Psoas muscle (tissue), 8 donors: ENCODE measurements at places on chromosomes 2 and 18. TPM values are rescaled to one million over a fixed set of nuclear protein-coding genes. Genes with fewer than 3 reads are reported as not detected.

DNA sequence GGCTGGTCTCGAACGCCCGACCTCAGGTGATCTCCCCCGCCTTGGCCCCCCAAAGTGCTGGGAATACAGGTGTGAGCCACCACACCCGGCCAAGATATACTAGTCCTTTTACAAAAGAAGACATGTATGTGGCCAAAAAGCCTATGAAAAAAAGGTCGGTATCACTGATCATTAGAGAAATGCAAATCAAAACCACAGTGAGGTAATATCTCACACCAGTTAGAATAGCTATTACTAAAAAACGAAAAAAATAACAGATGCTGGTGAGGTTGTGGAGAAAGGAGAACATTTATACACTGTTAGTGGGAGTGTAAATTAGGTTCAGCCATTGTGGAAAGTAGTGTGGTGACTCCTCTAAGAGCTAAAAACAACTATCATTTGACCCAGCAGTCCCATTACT lies 26.4 kb downstream of the KLHL23 start:
- H3K27me3 ChIP-seq: no peaks in the 10 kb centered on the region
- no peaks in the 10 kb centered on the region for H3K36me3 ChIP-seq
- no peaks in the 10 kb centered on the region for H3K4me1 ChIP-seq
- no peak overlapping the region for H3K4me3 ChIP-seq
- DNase-seq: no peak

- H3K36me3 ChIP-seq: no peaks in the 10 kb centered on the region
- no peaks in the 10 kb centered on the region for H3K4me1 ChIP-seq
- no peak for DNase-seq
- no peak overlapping the region for H3K4me3 ChIP-seq
- no peak overlapping the region for H3K27ac ChIP-seq
These were observed 187.7 kb downstream of the IRS1 start for GRCh38 chr2:226611944-226612318.

DNA sequence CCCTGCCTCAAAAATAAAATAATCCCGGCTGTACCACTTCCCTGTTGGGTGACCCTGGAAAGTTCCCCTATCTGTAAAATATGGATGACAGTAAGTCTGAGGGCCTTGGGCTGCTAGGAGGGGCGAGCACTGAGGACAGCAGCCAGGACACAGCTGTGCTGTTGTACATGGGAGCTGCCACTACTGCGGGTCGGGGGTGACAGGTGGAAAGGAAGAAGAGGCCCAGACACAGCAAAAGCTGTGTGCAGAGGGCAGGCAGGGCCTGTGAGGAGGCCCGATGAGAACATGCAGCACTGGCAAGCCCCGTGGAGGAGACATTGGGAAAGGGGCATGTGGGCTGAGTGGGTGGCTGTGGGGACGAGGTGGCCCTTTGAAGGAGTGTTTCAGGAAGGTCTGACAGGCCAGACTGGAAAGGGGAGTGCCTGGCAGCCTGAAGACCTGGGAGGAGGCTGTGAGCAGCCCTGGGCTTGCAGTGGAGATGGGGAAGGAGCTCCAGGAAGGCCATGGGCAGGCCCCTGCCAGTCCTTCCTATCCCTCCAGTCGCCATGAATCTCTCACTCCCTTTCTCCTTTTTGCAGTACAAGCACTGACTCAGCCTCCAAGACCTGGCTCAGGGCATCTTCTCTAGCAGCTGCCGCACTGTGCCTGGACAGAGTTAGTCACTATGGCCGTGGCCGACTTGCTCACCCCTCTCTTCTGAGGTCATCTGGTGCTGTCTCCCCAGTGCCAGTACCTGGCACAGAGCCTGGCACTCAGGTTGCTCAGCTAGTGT lies 28.9 kb upstream of the SEMA4C start:
- H3K27ac ChIP-seq: no peak overlapping the region
- H3K36me3 ChIP-seq: no peaks in the 10 kb centered on the region
- DNase-seq: peak; percentile 66

GRCh38 chr2:197286805-197287595 lies 23.6 kb downstream of the ANKRD44 start:
- H3K36me3 ChIP-seq: no peaks in the 10 kb centered on the region
- H3K4me3 ChIP-seq: no peak overlapping the region
- no peak for DNase-seq
- H3K27me3 ChIP-seq: no peaks in the 10 kb centered on the region
- H3K4me1 ChIP-seq: no peaks in the 10 kb centered on the region
- no peak overlapping the region for H3K27ac ChIP-seq

GRCh38 chr2:229641676-229642075 lies 72.7 kb downstream of the DNER start:
- no peaks in the 10 kb centered on the region for H3K4me1 ChIP-seq
- no peaks in the 10 kb centered on the region for H3K27me3 ChIP-seq
- H3K4me3 ChIP-seq: no peak overlapping the region
- no peak for DNase-seq

DNA sequence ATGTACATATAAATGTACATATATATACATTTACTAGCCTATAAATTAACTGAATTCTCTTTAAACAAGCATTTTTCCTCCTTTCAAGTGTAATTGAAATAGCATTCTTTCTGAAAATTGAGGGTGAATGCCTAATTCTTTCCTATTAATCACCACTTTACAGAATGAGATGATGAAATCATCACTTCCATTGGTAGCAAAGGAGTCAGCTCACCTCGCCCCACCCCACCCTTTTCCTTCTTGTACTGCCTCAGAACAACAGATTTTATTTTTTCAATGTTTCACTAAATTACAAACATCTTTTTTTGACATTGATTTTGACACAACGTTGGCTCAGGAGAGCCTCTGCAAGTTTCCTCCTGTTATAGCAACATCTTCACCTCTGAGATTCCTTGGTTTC lies 181.9 kb upstream of the CDH7 start:
- no peak for DNase-seq
- H3K4me1 ChIP-seq: no peaks in the 10 kb centered on the region
- H3K27ac ChIP-seq: no peak overlapping the region
- no peaks in the 10 kb centered on the region for H3K27me3 ChIP-seq
- H3K4me3 ChIP-seq: no peak overlapping the region

- no peaks in the 10 kb centered on the region for H3K4me1 ChIP-seq
- H3K4me3 ChIP-seq: no peak overlapping the region
- DNase-seq: peak; percentile 43
- H3K27ac ChIP-seq: no peak overlapping the region
- H3K36me3 ChIP-seq: no peaks in the 10 kb centered on the region
These were observed 57.6 kb downstream of the VAPA start for GRCh38 chr18:9971313-9971920.

DNA sequence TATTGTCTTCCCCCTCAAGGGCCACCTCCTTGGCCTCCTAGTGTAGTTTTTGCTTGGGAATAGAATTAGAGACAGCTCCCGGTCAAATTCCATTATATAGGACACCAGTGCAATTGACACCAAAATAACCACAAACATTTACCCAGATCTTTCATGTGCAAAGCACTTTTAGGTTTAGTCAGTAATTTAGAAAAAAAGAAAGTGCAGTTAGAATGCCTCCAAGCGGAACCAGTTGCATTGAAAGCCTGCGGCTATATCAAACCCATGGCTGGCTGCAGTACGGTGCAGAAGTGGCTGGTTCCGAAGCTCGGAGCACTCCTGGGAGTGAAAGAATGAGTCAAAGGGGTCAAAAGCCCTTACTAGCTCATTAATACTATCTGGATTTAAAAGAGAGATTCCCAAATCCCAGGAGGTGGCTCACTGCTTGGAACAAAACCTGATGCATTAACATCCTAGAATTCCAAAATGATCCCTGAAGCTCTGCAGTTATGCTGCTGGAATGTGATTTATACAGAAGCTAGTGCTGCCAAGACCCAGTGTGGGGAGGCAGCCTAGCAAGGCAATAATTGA lies 432.2 kb upstream of the KLHL29 start:
- H3K36me3 ChIP-seq: no peaks in the 10 kb centered on the region
- no peak overlapping the region for H3K27ac ChIP-seq
- H3K4me1 ChIP-seq: no peaks in the 10 kb centered on the region

DNA sequence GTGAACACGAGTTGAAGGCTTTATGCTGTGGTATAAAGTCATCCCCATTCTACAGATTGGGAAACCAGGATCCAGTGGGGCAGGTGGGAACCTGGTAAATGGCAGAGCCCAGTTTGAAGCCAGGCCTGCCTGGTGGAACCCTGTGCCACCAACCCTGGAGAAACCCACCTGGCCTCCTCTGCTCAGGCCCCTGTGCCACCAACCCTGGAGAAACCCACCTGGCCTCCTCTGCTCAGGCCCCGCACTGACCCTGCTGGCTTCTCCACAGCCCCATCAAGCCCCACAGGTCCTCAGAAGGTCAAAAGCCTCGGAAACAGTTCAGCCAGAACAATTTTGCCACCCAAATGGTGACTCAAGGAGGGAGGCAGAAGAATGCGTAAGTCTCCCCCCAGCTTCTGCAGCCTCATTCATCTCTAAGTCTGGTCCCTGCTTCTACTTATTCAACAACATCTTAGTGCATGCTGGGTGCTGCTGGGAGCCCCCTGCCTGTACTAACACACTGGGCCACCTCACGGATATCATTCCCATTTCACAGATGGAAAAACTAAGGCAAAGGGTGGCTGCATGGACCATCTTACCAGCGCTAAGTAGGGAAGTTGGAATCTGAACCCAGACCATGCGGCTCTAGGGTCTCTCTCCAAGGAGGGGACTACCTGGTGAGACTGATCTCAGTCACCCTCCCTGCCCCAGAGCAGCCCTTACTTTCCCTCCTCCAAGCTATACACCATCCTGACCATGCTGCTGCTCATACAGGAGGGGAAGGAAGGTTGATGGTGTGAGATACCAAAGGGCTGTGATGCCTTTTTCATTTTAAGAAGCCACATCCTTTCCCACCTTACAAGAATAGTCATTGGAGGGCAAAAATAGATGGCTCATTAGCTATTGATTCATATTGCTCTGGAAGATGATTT lies 93.7 kb upstream of the ID2 start:
- DNase-seq: no peak
- no peaks in the 10 kb centered on the region for H3K4me1 ChIP-seq
- no peaks in the 10 kb centered on the region for H3K36me3 ChIP-seq
- no peaks in the 10 kb centered on the region for H3K27me3 ChIP-seq

GRCh38 chr2:1598800-1599199 lies 145.5 kb downstream of the PXDN start:
- no peaks in the 10 kb centered on the region for H3K4me1 ChIP-seq
- H3K4me3 ChIP-seq: no peak overlapping the region

The APCDD1 gene
- 7.9 TPM for total RNA-seq

The KCTD18 gene
- 10.3 TPM for total RNA-seq

The UXS1 gene
- 22.5 TPM for total RNA-seq

The TEX44 gene
- total RNA-seq: not detected

The AOX1 gene
- 4.2 TPM for total RNA-seq

The TXNDC2 gene
- total RNA-seq: 0.19 TPM

The DIPK1C gene
- total RNA-seq: 0.16 TPM

The ALLC gene
- not detected for total RNA-seq
